NCI-H774 (cell line): ENCODE measurements at places on chromosomes 1 and 21.

GRCh38 chr1:174480324-174480723 lies 32.6 kb downstream of the GPR52 start:
- no peak for DNase-seq

DNA sequence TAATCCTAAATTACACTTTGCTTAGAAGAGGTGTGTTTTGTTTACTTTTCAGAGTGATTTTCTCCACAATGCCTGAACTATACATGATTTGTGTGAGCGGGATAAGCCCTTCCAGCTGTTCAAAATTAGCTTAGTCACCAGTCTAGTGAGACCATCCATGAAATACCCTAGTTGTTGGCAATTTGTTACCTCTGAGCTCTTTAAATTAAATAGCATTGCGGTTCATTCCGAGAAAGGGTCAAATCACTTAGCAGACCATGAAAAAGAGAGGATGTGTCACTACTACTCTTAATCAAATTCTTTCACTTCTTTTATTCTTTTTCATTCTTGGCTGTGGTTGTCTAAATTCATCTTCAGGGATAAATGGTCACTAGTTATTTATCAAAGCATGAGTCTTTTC lies 11.9 kb upstream of the VAV3 start:
- DNase-seq = no peak

DNA sequence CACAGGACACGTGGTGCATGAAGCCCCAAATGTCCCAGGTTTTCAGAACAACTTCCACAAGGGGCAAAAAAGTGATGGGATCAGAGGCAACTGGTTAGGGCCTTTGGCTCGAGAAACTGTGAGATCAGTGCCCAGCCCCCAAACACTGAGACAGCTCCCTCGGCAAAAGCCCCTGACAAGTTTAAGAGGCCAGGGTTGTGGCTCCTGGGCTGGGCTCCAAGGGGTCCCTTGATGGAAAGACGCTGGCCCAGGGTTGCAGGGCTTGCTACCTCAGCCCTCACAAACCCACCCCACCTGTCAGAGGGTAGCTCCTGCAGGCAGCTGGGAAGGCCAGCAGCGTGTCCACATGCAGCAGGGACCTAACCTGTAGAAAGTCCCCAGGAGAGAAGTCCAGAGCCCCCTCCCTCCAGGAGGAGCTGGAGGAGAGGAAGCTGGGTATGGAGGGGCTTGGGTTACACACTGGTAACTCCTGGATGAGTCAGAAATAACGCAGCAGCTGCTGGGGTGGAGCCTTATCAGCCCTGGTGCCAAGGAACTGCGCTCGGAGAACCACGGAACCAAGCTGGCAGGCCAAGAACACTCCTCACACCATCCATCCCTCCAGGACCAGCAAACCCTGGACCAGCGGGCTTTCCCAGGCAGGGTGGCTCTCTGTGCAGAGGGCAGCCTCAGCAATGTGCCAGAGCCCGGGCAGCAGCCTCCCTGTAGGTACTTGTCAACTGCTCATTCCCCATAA lies 37.5 kb downstream of the CTNNBIP1 start:
- no peak for DNase-seq

DNA sequence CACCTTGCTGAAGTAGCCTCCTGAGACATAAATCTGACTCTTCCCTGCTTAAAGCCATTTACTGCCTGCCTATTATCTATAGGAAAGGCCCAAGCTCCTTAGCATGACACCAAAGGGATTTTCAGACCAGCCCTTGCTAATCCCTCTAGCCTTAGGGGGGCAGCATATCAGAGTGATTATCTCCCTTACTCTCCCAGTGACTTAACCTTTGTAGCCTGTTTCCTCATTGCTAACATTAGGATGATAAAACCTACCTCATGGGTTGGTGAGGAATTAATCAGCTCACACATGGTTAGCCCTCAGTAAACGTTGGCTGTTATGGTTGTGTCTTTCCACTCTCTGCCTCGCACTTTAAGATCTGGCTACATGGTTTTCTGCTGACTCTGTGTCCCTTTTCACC lies 70.1 kb downstream of the ROR1 start:
- DNase-seq = no peak

GRCh38 chr1:207841901-207842300 lies 69.0 kb downstream of the CD34 start:
- no peak for DNase-seq

DNA sequence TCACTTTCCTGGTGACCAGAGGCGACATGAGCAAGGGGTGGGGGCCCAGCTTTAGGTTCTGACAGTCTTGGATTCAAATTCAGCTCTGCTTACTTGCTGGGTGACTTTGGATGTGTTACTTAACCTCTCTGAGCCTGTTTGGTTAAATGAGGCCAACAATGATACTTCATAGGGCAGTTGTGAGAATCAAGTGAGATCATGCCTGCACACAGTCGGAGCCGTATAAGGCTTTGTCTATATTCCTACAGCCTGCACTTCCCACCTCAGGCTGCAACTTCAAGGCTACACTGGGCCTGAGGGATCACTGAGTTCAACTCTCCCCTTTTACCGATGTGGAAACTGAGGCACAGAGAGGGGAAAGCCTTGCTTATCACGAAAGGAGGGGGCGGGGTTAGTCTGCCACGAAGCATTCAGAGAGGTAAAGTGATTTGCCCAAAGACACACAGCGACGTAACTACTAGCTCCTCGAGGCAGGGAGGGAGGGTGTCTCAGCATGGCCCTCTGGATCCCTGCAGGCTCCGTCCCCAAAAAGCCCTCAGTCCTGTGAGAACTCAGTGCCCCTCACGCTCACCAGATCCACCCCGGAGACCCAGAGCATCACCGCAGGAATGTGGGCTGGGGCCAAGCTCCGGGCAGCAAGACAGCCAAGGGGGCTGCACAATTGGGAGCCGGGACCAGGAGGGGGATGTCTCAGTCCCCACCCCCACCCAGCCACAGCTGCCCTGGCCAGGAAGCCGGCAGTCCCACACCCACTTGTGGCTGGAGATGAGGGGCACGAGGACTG lies 25.0 kb downstream of the SDC3 start:
- no peak for DNase-seq

GRCh38 chr21:44800971-44801467 lies 601 bp downstream of the UBE2G2 start:
- DNase-seq = no peak

- DNase-seq = no peak
These were observed 26.2 kb upstream of the PADI4 start for GRCh38 chr1:17281775-17282181.

GRCh38 chr1:225318706-225319575 lies 108.9 kb downstream of the LBR start:
- DNase-seq = peak; percentile 44

DNA sequence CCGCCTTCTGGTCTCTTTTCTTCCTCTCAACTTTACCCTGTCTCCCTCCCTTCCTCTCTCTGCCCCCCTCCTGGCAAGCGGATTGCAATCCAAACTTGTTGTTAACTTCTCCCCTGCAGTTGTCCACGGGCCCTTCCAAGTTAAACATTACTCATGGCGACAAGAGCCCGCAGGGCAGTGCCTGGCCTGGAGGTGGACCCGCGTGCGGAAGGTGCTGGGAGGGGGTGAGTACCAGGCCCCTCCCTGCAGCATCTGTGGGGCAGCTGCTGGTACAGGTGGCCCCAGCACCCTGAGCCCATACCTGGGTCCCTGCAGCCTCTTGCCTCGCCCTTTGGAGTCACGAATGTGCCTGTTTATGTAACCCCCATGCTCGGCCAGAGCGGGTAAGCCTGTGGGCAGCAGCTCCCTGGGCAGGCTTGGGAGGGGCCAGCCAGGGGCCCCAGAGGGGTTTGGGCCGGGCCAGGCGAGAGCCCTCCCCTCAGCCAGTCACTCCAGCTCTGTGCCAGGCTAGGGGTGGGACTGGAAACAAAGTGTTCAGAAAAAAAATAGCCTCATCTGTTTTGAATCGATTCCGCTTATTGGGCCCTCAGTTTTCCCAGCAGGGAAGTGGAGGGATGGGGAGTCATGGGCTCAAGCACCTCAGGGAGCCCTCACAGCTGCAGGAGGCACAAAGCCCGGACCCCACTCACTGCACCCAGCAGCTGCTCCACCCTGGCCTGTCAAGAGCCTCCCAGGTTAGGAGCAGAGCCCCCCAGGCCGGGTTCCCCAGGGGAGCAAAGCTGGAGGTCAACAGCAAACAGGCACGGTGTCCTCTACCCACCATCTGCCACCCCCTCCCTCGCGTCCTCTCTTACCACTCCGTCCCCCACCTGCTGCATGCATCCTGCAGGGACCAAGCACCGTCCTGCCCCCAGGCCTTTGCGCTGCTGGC lies 14.0 kb upstream of the FAAP20 start:
- no peak for DNase-seq

GRCh38 chr1:176831150-176831549 lies 333.4 kb downstream of the ASTN1 start:
- DNase-seq = no peak

DNA sequence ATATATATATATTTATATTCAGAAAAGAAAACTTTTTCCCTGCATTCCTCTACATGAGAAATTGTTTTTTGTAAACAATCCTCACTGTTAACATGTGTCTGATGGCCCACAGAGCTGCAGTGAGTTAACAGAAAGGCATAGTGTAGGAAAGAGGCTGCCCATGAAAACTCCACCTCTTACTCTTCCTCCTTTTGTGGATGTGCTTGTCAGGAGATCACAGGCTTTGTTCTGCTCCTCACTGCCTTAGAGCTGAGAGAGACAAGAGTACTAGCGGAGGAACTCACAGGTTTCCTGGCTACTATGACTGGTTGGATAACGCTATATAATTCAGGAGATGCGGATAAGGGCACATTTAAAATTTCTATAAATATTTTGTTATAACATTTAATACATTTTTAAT lies 200.6 kb downstream of the BRINP3 start:
- no peak for DNase-seq

GRCh38 chr1:179082333-179082998 lies 596 bp downstream of the TOR3A start:
- no peak for DNase-seq

DNA sequence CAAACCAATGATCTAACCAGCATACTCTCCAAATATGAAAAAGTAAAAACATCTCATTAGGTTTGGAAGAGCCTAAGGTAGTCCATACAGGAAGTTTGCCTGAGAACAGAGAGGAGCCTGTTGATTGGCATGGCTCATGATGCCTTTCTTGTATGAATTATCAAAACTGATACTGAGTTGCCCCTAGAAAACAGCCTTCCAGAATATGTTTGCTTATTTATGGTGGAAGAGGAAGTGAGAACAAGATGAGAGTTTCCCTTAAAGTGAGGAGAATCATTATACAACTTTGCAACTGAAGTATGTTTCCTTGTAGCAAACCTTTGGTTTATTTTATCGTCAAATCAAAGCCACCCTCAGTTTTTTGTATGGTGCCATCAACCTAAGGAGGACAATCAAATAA lies 23.8 kb upstream of the KIAA1614 start:
- no peak for DNase-seq

GRCh38 chr1:226738995-226739695 lies at the start of gene ITPKB:
TSS of gene ITPKB (minus strand) at chr1:226739282. CDS start at chr1:226737458, 1,824 bp downstream.
- DNase-seq = no peak

GRCh38 chr1:192401825-192402224 lies 85.0 kb downstream of the RGS21 start:
- DNase-seq = no peak

DNA sequence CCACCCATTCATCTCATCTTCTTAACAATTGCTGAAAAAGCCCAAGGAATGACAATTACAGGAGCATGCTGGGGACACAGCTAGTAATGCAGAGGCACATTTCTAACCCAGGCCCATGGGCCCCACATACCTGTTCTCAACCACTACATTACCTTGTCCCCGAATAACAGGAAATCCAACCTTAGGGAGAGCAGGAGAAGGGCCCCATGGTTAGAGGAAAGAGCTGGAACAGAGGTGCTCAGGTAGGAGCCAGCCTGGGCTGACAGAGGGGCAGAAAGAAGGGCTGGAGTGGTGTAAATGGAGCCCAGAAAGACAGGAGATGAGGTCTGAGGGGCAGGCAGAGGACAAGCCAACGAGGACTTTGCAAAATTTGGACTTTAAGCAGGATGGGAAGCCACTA lies 11.4 kb upstream of the S100A8 start:
- no peak for DNase-seq

DNA sequence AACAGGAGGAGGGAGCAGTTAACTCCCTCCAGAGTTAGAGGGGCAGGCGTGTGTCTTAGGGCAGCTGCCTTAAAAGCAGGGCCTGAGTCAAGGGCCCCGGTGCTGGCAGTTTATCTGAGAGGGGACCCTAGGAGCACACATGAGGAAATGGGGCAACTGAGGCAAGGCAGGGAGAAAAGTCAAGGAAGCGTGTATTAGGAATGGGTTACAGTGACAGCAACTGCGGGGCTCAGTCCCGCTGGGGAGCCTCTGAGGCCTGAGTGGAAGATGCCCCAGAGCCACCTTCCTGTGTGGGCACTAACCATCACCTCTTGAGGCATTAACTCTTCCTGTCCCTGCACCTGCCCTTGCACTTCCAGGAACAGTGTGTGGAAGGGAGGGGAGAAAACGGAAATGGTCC lies 276.3 kb downstream of the MATN1 start:
- DNase-seq = no peak

DNA sequence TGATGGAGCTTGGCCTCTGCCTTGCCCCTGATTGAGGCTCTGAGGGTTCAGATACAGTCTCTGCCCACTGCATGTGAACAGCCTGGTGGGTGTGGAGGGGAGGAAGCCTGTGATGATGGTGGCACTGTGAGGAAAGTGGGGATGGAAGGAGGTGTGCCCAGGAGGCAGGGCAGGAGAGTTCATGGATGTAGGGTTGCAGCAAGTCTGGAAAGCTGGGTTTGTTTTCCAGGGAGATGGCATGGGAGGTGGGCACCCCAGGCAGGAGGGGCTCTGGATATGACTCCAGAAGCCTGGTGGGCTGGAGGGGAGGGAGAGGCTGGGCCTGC lies 63.2 kb downstream of the ADARB1 start:
- DNase-seq = no peak

DNA sequence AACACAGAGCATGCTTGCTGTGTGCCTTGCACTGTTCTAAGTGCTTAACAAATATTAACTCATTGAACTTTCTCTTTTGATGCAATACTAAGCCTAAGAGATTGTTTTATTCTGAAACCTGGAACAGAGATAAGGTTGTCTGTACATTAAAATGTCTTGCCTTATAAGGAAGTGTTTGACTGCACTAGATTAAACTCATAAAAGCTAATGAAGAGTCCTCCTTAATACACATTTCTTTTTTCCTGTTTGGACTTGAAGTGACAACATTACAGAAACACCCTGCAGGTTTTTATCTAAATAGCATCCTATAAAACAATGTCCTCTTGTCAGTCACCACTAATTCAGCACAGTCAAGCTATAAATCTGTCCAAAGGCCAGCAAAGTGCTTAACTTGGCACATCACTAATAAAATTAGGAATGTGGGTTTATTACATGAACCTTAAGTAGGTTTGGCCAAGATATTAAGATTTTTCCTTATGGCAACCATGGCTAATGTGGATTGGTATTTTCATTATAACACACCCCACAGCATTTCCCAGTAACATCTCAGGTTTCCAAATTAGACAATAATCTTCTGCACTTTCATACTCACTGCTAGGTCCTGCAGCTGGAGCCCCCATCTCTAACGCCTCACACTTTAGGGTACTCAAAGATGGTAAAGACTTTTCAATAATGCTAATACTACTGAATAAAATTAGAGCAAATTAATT lies 389.7 kb downstream of the LMO4 start:
- no peak for DNase-seq

- no peak for DNase-seq
These were observed 797 bp upstream of the USP1 start for GRCh38 chr1:62436039-62436465.
